ENCODE measurements at places on chromosomes 2 and 18.

GRCh38 chr18:7572822-7573221, 5.7 kb downstream of the PTPRM start:
- H3K27ac ChIP-seq, result no peak overlapping the region
- H3K4me1 ChIP-seq, result no peaks in the 10 kb centered on the region
- no peak overlapping the region for H3K4me3 ChIP-seq
- DNase-seq, result no peak
- no peaks in the 10 kb centered on the region for H3K27me3 ChIP-seq

DNA sequence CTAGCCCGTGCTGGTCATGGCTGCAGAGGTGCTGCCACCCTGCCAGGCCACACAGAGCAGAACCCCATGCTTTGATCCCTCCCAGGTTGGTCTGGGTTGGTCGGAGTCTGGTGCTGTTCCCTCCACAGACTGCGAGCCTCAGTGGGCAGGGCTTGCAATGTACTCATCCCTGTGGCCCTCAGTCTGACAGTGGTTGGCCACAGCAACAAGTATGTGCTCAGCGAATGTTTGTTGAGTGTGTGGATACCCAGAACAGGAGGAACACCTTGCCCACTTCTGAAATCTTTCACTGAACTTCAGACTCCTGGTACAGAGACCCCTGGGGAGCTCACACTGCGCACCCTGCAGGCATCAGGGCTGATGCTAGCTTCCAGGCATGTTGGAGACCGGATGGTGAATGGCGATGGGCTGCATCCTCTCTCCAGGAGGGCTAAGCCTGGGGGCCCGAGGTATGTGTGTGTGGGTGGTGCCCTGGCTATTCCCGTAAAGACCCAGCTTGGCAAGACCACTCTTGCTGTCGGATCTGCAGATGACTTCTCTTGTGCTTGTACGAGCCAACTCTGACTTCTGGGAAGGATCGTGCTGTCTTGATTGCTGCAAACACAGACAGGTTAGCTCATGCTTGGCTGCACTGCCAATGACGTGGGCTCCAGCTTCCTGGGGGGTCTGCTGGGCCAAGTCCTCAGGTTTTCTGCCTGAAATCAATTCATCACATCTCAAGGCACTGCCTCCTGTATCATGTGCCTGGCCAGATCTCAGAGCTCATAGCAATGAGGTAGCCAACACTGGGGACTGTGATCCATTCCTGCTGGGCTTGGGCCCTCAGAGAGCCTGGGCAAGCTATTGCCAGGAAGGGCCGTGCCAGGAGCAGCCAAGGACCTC, 43.7 kb downstream of the RHOB start:
- no peak overlapping the region for H3K4me3 ChIP-seq
- H3K36me3 ChIP-seq, result no peaks in the 10 kb centered on the region
- H3K27me3 ChIP-seq, result no peaks in the 10 kb centered on the region
- no peak overlapping the region for H3K27ac ChIP-seq
- DNase-seq, result no peak

GRCh38 chr18:40210696-40211095, 1744.3 kb upstream of the PIK3C3 start:
- DNase-seq, result no peak
- no peak overlapping the region for H3K27ac ChIP-seq
- no peaks in the 10 kb centered on the region for H3K36me3 ChIP-seq
- H3K4me3 ChIP-seq, result no peak overlapping the region

- H3K4me1 ChIP-seq, result no peaks in the 10 kb centered on the region
- no peak for DNase-seq
- peaks cover 23% of the 10 kb centered on the region for H3K36me3 ChIP-seq
- H3K27me3 ChIP-seq, result no peaks in the 10 kb centered on the region
Observed at GRCh38 chr2:216426166-216426777, 14.0 kb downstream of the SMARCAL1 start.

DNA sequence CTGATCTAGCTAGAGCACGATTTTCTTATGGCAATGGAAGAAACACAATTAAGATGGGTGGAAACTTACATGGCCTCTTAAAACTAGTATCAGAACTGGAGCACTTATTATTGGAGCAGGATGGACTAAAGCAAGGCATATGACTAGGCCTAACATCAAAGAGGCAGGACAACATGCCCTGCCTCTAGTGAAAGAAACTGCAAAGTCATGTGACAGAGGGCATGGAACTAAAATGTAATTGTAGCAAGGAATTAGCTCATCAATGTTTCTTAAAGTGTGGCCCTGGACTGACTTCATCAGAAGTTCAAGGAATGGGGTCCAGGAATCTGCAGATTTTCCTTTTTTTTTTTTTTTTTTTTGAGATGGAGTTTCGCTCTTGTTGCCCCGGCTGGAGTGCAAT, 5.3 kb upstream of the EIF2AK3 start:
- H3K27me3 ChIP-seq, result no peaks in the 10 kb centered on the region
- H3K27ac ChIP-seq, result no peak overlapping the region
- no peaks in the 10 kb centered on the region for H3K36me3 ChIP-seq
- H3K4me3 ChIP-seq, result no peak overlapping the region

GRCh38 chr2:24214880-24215279, 40.0 kb downstream of the FAM228A start:
- no peaks in the 10 kb centered on the region for H3K4me1 ChIP-seq
- DNase-seq, result no peak
- no peaks in the 10 kb centered on the region for H3K36me3 ChIP-seq
- no peaks in the 10 kb centered on the region for H3K27me3 ChIP-seq
- no peak overlapping the region for H3K4me3 ChIP-seq
- no peak overlapping the region for H3K27ac ChIP-seq

DNA sequence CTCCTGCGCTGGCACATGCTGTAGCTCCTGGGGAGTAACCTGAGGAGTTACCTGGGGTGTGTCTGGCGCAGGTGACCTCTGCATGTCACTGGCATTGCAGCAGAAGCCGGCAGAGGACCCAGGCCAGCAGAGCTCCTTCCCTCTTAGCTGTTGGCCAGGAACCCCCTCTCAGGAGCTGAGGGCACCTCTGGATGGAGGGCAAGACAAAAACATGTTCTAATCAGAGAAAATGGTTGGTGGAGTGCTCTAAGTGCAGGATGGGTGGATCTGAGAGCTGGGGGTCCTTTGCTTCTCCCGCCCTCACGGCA, 44.9 kb upstream of the SNTG2 start:
- H3K27me3 ChIP-seq, result peaks cover 12% of the 10 kb centered on the region
- no peak overlapping the region for H3K4me3 ChIP-seq
- H3K27ac ChIP-seq, result no peak overlapping the region

DNA sequence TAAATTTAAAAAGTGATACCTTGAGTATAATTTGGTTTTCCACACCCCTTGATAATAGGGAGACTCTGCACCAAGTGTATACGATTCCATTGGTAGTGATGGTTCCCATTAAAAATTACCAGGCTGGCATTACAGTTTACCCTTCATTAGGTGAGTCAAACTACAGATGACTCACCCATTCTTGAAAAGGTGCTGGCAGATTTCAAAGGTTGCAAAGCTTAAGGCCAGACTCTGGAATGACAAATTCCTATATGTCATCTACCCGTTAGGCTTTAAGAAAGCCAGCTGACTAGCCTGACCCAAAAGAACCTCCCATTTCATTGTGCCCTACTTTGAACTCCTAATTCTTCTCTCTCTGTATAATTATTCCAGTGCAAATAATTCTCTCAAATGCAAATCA, 124.4 kb downstream of the LRRTM4 start:
- no peaks in the 10 kb centered on the region for H3K27me3 ChIP-seq
- no peak for DNase-seq
- H3K36me3 ChIP-seq, result no peaks in the 10 kb centered on the region
- no peak overlapping the region for H3K4me3 ChIP-seq

DNA sequence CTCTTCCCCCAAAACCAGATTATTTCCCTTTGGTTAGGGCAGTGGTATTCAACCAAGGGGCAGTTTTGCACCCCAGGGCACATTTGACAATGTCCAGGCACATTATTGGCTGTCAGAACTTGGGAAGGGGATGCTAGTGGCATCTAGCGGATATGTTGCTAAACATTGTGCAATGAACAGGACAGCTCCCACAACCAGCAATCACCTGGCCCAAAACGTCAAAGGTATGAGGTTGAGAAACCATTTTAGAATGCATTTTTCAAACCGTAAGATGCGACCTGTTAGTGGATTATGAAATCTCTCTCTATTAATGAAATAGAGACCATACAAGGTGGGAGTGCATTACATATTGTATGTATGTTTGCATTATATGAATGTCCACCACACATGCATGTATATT, 54.2 kb downstream of the CD8B2 start:
- no peak overlapping the region for H3K27ac ChIP-seq
- DNase-seq, result no peak
- peaks cover 4% of the 10 kb centered on the region for H3K4me1 ChIP-seq
- no peak overlapping the region for H3K4me3 ChIP-seq
- no peaks in the 10 kb centered on the region for H3K27me3 ChIP-seq

- H3K4me3 ChIP-seq, result no peak overlapping the region
- H3K27me3 ChIP-seq, result no peaks in the 10 kb centered on the region
- H3K27ac ChIP-seq, result no peak overlapping the region
- DNase-seq, result no peak
- no peaks in the 10 kb centered on the region for H3K4me1 ChIP-seq
- H3K36me3 ChIP-seq, result no peaks in the 10 kb centered on the region
Observed at GRCh38 chr2:175187378-175187777, 5.9 kb upstream of the ATP5MC3 start.
